ENCODE measurements at places on chromosomes 6 and 20. TPM values are rescaled to one million over a fixed set of nuclear protein-coding genes. Genes with fewer than 3 reads are reported as not detected.
A peak's percentile ranks its signal among the peaks of the same experiment; 100 is the strongest.

PDE10A gene
- 12.4 TPM for total RNA-seq

RAMACL gene
- 1.1 TPM for total RNA-seq

MAPK13 gene
- 2.0 TPM for total RNA-seq

TFAP2A gene
- total RNA-seq, result 0.72 TPM

- peaks cover 5% of the 10 kb centered on the region for H3K4me1 ChIP-seq
- no peak overlapping the region for H3K27ac ChIP-seq
- no peak overlapping the region for H3K4me3 ChIP-seq
- no peaks in the 10 kb centered on the region for H3K27me3 ChIP-seq
- DNase-seq, result peak; percentile 39
These were observed 124.3 kb downstream of the IPCEF1 start for GRCh38 chr6:154232013-154232910.

DNA sequence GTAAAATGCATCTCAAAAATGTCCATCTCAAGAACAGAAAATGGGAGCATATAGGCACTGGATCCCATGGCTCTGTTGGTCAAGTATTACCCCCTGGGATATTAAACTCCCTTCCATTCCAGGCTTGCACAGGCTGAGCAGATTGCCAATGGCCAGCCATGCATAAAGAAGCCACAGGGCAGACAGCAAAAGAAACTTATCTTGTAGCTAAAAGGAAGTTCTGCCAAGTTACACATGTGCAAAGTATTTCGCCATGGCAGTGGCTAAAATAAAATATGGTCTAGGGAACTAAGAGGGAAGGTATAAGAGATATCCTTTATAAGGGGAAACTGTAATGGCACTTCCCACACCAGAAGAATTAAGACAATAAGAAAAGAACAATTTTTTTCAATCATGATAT lies 415.6 kb upstream of the BTBD3 start:
- H3K27me3 ChIP-seq, result peaks cover 1% of the 10 kb centered on the region
- H3K4me3 ChIP-seq, result no peak overlapping the region
- H3K27ac ChIP-seq, result no peak overlapping the region
- DNase-seq, result peak; percentile 13
- H3K36me3 ChIP-seq, result no peaks in the 10 kb centered on the region

DNA sequence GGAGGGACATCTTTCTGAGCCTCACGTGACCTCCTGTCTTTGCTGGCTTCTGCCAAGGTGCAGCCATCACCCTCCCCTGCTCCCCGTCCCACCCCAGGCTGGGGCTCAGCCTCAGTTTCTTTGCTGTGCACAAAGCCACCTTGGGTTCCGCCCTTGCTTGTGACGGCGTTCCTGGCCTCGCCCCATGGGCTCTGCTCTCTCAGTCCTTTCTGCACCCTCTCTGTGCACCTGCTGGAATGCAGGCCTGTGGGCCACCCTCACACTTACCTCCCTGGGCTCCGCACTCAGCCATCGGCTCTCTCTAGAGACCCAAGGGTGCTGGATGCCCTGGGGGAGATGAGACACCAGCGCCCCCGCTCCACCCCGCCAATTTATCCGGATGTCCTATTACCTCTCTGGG lies 28.3 kb downstream of the BANF2 start:
- H3K4me3 ChIP-seq, result no peak overlapping the region
- no peak for DNase-seq
- H3K4me1 ChIP-seq, result 0 out of 2 replicates have a peak, but pooled peaks cover 2% of the 10 kb centered on the region
- H3K36me3 ChIP-seq, result no peaks in the 10 kb centered on the region

DNA sequence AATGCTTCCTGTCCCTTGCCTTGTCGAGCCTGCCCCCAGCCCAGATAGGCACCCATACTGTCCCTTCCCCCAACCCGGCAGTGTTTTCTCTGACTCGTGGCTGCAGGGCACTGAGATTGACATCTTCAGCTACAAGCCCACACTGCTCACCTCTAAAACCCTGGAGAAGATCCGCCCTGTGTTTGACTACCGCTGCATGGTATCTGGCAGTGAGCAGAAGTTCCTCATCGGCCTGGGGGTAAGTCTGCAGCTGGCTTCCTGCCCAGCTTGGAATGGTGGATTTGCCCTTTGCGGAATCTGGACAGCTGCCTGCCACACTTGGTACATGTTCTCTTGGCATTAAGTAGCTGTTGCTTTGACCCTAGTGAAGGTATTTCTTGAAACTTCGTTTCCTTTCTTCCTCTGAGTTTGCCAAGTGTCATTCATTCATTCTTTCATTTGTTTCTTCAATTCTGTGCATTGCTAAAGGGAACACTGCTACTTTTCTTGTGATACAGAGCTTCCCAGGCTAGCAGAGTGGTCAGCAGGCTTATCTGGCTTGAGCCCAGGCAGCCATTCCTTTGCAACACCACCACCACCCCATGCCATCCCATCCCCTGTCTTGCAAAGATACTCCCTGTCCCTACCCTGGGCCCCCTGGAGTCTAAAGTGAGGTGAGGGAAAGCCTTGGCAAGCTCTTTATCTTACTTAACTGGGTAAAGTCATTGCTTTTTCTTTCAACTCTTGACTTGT lies 26.2 kb downstream of the CCDC167 start:
- H3K36me3 ChIP-seq, result peaks cover 51% of the 10 kb centered on the region
- no peaks in the 10 kb centered on the region for H3K4me1 ChIP-seq
- H3K27ac ChIP-seq, result no peak overlapping the region

GRCh38 chr6:26576407-26576843 lies 20.3 kb upstream of the ABT1 start:
- no peaks in the 10 kb centered on the region for H3K36me3 ChIP-seq
- peak overlapping the region; percentile 6 for H3K4me3 ChIP-seq
- H3K27ac ChIP-seq, result no peak overlapping the region
- peaks cover under 1% of the 10 kb centered on the region for H3K27me3 ChIP-seq
- no peaks in the 10 kb centered on the region for H3K4me1 ChIP-seq

DNA sequence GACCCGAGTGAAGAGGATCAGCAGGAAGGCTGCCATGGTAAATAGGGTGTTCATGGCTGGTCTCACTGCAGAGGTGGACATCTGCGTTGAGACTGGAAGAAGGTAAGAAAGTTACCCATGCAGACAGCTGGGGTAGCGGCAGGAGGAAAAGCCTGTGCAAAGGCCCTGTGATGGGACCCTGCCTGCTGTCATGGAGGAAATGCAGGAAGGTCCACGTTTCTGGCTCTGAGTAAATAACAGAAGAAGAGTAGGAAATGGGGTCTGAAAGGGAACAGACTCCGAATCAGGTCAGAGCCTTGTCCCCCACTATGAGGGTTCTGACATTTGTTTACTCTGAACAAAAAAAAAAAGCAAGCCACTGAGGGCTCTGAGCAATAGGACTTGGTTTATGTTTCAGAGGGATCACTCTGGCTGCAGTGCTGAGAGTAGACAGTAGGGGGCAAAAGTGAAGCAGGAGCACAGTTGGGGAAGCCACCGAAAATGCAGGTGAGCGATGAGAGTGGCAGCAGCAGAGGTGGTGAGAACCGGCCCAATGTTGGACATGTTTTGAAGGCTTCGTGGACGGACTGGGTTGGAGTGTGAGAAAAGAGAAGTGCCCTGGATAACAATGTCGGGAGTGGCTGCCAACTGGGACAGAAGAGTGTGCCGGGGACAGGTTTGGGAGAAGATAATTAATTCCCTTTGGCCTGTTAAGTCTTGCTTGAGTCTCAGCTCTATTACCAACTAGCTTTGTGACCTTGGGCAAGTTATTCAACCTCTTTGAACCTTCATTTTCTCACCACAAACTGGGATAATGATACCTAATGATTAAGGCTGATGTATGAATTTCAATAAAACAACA lies 57.9 kb upstream of the MAP7 start:
- peak overlapping the region; percentile 3 for H3K27ac ChIP-seq
- peaks cover 19% of the 10 kb centered on the region for H3K4me1 ChIP-seq
- peak; percentile 80 for DNase-seq
- H3K36me3 ChIP-seq, result peaks cover 6% of the 10 kb centered on the region
- H3K4me3 ChIP-seq, result no peak overlapping the region
- H3K27me3 ChIP-seq, result no peaks in the 10 kb centered on the region

DNA sequence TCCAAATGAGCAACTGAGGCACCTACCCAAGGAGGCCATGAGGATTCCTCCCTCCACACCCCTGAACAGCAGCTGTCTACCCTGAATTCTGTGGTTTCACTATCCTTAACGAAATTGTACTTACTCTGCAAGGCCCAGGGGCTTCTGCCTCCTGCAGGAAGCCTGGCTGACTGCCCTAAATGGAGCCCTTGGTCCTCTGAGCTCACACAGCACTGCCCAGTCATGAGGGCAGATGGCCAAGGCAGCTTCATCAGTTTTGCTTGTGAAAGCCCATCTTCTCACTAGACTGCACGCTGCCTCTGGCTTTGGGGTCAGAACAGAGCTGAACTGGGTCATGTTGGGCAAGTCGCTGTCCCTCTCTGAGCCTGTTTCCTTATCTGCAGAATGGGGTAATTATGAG lies 26.4 kb upstream of the SIRPA start:
- H3K27me3 ChIP-seq, result peaks cover 17% of the 10 kb centered on the region
- H3K27ac ChIP-seq, result no peak overlapping the region
- H3K4me3 ChIP-seq, result no peak overlapping the region
- no peaks in the 10 kb centered on the region for H3K36me3 ChIP-seq
- peaks cover 1% of the 10 kb centered on the region for H3K4me1 ChIP-seq
- DNase-seq, result peak; percentile 64

All from IMR-90 (cell line).